ENCODE measurements at places on chromosomes 5 and 9.

- no peak for DNase-seq
Measured at GRCh38 chr5:136094913-136095641, 37.6 kb upstream of the SMAD5 start.

DNA sequence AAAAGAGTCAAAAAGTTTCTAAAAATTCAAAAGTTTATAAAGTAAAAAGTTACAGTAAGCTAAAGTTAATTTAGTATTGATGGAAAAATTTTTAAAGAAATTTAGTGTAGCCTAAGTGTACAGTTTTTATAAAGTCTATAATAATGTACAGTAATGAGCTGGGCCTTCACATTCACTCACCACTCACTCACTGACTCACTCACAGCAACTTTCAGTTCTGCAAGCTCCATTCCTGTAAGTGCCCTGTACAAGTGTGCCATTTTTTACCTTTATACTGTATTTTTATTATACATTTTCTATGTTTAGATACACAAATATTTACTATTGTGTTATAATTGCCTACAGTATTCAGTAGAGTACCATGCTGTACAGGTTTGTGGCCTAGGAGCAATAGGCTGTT lies 239.5 kb upstream of the MAP3K1 start:
- DNase-seq: no peak

DNA sequence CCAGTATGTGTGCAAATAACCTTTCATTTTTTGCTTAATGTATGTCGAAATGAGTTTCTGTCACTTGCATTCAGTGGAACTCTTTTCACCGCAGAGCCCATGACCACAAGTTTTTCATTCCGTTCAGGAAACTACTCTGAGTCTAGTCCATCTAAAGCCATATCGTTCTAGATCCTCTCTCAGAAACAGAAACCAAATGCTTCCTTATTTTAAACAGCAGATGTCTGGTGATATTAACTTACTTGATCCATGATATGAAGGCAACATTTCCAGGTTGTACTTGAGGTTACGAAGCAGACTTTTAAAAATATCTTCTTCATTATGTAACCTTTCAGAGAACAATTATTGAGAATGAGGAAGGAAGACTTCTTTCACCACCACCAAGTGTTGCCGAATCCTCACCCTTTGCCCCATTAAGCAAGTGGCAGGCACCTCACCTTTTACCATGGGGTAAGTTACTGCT lies 72.4 kb upstream of the GNAQ start:
- DNase-seq: peak; percentile 19

DNA sequence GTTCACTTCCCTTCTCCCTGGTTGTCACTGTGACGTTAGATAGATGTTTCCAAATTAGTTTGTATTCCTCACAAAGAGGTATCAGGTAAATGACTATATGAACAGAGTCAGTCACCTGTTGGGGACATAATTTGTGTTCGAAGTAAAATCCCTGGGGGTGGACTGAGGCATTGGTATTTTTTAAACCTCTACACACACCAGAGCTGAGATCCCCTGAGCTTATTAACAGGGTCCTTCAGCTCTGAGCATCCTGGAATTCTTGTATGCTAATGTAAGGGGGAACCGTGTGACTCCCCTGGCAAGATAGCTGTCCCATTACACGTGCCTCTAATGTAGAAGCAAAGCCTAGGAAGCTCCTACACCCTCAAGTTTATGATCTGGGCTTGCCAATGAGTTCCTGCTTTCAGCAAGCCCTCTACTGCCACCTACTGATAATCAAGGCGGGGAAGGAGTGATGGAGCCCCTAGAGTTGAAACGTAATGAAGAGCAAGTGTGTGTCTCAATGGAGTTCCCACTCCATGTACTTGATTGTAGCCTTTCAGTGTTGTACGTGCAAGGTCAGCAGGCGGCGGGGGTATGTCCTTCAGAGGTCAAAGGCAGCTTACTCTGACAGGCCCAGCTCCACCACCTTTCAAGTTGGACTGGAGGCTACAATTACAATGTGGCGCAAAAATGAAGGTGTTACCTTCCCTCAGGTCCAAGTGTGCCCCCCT lies 14.4 kb downstream of the PRKACG start:
- DNase-seq: peak; percentile 43

- DNase-seq: no peak
Measured at GRCh38 chr5:145104106-145104505, 731.0 kb downstream of the PRELID2 start.

- no peak for DNase-seq
Measured at GRCh38 chr9:2228641-2229040, 213.5 kb downstream of the SMARCA2 start.

- DNase-seq: no peak
Measured at GRCh38 chr9:114494776-114495569, 10.3 kb downstream of the WHRN start.

DNA sequence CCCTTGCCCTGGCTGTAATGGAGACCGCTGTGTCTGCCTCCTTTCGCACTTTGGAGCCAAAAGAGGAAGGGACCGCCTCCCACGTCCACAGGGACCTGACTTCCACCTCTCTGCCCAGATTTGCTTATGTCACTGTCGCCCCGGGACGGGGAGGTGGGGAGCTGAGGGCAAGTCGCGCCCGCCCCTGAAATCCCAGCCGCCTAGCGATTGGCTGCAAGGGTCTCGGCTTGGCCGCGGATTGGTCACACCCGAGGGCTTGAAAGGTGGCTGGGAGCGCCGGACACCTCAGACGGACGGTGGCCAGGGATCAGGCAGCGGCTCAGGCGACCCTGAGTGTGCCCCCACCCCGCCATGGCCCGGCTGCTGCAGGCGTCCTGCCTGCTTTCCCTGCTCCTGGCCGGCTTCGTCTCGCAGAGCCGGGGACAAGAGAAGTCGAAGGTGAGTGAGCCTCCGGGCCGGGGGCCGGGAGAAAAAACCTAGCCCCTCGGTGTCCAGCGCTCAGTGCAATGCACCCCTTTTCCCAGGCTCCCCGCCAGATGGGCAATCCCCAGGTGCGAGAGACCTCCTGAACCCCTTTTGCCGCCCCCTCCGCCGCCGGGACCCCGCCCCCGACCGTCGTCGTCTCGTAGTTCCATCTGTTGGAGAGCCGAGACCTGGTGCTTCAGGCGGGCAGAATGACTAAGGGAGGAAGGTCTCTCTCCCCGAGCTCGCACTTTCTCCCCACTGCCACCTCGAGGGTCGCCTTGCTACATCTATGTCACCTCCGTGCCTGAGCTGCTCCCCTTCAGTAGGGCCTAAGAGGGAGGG lies at the start of gene GPX3:
Gene GPX3 (plus strand): TSS at position 288 of the 807 bp plus-strand sequence. CDS start 64 bp downstream, at position 352.
- DNase-seq: peak; percentile 19

- DNase-seq: no peak
Measured at GRCh38 chr9:90799271-90799852, 2.3 kb upstream of the SYK start.

GRCh38 chr5:58069016-58069705 lies 390.7 kb downstream of the PLK2 start:
- DNase-seq: no peak

- DNase-seq: no peak
Measured at GRCh38 chr9:127185931-127186781, 63.7 kb upstream of the ANGPTL2 start.

DNA sequence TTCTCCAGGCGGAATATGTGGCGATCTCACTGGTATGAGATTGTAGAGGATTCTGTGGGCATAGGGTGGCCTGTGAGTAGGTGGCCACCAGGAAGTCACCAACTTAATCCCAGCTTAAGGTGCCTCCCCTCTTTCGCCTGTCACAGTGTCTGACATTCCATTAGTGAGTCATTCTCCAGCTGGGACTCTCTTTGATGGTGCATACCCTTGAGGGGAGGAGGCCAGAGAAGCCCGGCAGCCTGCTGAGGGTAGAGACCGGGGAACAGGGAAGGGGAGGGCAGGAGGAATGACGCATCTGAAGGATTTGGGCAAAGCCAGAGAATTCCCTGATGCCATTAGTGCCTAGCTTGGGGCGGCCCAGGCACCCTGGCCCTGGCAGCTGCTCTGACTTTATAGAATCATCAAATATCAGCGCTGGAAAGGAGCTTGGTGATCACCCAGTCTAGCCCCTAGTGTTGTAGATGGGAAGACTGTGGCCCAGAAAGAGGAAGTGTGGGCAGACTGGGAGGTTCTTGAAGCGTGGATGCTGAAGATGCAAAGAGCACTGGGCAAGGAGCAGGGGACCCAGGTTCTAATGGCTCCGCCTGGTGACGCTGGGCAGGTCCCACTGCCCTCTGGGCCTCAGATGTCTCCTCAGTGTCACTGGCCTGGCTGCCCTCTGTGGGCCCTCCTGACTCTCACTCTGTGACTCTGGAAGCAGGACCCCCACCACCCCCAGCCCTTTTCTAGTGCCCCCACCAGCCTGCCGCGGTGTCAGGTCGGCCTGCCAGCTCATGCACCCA lies 41.4 kb downstream of the DAB2IP start:
- DNase-seq: no peak

DNA sequence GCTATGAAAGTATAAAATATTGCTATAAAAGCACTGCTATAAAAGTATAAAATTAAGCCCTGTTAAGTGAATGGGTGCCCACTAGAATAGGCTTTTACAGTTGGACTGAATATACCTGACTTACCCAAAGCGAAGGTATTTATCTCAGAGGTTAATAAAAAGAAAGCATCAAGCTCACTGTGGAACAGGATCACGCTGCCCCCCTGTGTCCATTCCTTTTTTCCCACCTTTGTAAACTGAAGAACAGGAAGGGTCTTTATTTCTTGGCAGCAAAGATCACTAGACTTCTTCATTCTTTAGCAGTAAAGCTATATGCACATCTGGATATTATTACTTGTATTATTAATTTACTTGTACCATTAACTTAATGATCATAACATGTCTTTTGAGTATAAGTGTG lies 22.1 kb upstream of the PLPP6 start:
- DNase-seq: peak; percentile 20

DNA sequence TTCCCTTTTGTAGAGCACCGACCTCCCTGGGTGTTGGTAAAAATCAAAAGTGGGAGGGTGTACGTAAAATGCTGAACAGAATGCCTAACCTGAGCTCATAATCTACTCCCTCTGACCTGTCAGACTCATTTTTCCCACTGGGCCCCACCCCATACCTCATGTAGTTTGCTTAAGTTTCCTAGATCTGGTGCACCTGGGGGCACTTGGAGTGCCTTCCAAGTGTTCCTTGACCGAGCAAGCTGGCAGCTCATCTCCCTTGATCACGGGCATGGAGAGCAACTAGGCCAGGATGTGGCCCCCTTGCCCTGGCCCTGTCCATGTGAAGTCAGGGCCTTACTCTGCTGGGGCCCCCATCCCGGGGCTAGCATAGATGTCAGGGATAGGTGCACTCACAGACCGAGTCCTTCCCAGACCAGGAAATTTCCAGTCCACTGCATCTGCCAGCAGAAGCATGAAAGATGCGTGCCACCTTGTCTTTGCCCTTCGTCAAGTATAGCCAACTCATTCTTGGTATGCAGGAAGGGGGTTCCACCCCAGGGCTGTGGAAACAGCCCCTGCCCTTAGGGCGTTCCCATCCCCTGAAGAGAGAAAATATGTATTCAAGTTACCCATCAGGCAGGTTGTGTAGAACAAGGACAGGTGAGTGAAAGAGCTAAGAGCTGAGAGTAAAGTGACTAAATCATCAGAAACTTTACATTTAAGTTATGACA lies 41.9 kb downstream of the SLC22A5 start:
- DNase-seq: no peak

GRCh38 chr5:125409861-125410536 lies 663.6 kb upstream of the ZNF608 start:
- no peak for DNase-seq

GRCh38 chr9:129868023-129868871 lies 33.0 kb downstream of the USP20 start:
- no peak for DNase-seq

- DNase-seq: no peak
Measured at GRCh38 chr5:116788851-116789403, 214.3 kb upstream of the SEMA6A start.

GRCh38 chr9:124869986-124870560 lies 8.1 kb downstream of the ARPC5L start:
- peak; percentile 75 for DNase-seq

DNA sequence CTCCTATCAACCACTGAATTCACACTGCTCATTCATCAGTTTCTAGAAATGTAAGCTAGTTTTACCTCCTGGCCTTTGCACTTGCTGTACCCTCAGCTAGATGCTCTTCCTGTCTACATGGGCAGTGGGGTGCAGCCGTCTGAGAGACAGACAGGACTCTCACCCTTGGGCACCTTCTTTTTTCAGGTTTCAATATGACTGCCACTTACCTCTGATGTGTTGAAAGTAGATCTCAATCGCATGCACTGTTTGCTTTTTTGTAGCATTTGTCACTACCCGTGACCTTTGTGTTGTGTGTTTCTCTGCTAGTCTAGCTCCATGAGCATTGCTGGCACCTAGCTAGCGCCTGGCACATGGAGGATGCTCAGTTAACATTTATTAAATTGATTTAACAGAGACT lies 403.1 kb upstream of the TRPC7 start:
- DNase-seq: no peak

- DNase-seq: no peak
Measured at GRCh38 chr5:138702166-138703077, 50.8 kb upstream of the CTNNA1 start.

GRCh38 chr5:151345187-151345807 lies 2.1 kb downstream of the SLC36A2 start:
- no peak for DNase-seq

DNA sequence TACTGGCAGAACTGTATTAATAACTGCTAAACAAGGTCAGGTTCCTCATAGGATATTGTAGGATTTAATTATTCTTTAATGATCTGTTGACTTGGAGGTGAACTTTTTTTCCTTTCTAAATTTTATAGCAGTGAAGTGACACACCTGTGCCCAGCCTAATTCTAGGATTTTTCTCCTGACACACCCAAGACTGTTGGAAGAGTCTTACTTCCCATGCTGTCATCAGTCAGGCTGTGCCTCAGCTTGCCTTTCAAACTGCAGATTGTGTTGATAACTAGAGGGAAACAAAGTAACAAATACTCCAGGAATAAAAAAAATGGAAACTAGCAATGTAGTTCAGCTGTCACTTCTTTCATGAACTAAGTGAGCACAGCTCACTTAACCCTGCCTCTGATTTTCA lies 22.0 kb downstream of the OTULIN start:
- no peak for DNase-seq

- no peak for DNase-seq
Measured at GRCh38 chr9:32566770-32567169, 6.2 kb downstream of the NDUFB6 start.

DNA sequence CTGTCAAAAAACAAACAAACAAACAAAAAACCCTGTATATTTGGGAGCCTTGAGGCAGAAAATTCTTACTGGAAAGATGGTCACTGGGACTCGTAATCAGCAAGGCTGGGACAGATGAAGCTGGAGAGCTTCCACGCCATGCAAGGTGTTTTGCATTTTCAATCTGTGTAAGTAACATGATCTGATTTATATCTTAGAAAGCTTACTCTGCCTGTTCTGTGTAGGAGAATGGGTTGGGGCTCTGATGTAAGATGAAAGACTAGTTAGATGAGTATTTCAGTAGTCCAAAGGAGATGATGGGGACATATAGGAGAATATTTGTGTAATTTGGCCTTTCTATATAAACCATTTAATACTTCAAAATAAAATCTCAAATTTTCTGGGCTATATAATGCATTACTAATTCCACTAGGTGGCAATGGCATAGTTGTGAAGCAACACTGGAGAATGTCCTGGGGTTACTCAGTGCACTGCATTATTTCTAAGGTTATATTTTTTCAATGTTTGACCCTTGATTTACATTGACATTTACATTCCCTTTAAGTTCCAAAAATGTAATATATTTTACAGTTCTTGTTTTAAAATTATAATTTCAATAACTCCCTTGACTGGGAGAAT lies 21.9 kb upstream of the FSD1L start:
- DNase-seq: no peak

All from stimulated activated CD4-positive, alpha-beta T cell treated with anti-CD3 and anti-CD28 coated beads, Interleukin-12 subunit alpha, Interleukin-12 subunit beta, amount 100 ng/mL, for 24 hours (primary cell).